T-helper 22 cell (primary cell): ENCODE measurements at places on chromosomes 2 and 18.

DNA sequence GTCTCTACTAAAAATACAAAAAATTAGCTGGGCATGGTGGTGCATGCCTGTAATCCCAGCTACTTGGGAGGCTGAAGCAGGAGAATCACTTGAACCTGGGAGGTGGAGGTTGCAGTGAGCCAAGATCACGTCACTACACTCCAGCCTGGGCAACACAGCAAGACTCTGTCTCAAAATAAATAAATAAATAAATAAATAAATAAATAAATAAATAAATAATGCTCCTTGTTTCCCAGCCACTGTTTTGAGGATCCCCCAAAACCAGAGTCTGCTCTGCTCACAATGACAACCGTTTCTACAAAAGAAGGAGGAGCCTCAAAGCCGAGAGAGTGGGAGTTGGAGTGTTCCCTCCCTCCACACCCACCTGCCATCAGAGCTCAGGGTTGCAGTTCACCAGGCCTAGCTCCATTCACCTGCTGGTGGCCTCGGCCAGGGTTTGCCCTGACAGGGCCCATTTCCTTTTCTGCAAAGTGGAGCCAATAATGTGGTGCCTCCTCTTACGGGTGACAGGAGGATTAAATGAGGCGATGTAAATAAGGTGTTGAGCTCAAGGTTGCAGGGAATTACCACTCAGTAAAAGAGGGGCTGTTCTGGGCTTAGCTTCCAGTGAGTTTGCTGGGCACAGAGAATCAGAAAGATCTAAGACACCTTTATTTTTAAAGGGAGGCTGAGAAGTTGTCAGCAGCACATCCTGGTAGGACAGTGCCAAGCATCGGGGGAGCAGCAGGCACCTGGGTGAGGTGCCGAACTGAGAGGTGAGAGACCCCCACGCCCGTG, 25.5 kb downstream of the CRACDL start:
- no peak for DNase-seq

- no peak for DNase-seq
These were observed 419.7 kb upstream of the TNP1 start for GRCh38 chr2:217279556-217279955.

DNA sequence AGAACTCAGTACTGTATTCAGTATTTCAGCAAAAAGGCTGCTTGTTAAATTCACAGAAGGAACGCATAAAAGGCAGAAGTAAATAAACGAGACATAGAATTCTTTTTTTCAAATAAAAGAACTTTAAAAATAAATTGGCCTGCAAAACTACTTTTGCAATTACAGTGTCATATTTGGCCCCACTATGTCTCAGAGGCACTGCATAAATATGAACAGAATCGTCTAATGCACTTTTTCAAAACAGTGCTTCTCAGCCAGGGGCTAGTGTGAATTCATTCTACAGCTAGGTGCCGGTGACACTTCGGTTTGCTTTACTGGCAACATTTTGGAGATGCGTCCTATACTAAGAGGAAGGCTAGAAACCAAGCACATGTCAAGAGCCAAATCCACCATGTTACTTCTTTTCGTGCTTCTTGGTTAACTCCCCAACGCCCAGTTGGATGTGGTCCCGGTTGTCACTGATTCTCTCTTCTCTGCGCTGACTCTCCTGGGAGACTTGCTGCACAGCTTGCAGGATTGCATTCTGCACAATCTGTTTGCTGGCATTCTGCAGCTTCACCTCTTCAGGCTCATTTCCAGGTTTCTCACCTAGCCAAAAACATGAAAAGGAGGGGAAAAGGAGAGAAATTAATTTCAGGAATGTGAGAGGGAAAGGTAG, 51.8 kb downstream of the AKAIN1 start:
- no peak for DNase-seq

- DNase-seq, result no peak
These were observed 2.0 kb downstream of the SLC14A2 start for GRCh38 chr18:45617284-45617683.

DNA sequence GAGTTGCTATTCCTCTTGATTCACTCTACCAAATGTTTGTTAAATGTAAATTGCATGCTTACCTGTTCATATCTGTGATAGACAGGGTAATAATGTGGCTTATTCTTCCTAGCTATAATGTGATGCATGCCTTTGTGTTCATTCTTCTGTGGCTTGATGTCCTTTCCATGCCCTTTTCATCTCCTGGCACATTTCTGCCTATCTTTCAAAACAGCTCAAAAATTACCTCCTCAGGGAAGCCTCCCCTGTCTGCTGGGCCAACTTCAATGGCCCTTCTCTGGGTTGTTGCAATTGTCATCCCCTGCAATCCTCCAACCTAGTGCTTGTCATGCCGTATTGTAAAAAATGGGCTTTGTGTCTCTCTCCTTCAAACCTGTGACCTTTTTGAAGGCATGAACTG, 52.8 kb upstream of the LHCGR start:
- DNase-seq, result no peak

DNA sequence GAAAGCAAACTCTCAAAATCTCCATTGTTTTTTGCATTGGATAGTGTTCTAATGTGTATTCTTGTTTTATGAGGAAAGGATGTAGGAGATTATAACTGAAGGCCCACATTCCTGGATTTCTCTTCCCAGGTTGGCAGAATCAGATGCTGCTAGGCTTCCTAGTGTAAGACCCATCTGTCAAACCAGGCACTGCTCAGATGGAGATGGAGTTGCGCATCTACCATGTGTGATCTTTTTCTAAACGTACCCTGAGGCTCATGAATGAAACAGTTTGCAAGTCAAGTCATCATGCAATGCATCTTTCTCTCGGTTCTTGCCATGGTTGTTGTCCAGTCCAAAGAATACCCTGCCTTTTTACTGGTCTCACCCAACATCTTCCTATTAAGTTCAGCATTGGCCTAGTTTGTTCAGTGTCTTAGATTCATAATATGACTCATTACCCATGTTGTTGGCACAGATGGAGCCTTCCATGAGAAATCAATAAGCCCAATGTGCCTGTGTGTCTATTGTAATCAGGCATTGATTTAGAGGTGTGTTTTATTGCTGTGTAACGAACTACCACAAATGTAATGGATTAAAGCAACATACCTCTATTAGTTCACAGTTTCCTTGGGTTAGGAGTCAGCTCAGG, 127.4 kb downstream of the NYAP2 start:
- DNase-seq, result no peak
